ENCODE measurements at places on chromosomes 4 and X.

GRCh38 chr4:97003715-97004114, 1139.6 kb downstream of the STPG2 start:
- DNase-seq, result no peak

DNA sequence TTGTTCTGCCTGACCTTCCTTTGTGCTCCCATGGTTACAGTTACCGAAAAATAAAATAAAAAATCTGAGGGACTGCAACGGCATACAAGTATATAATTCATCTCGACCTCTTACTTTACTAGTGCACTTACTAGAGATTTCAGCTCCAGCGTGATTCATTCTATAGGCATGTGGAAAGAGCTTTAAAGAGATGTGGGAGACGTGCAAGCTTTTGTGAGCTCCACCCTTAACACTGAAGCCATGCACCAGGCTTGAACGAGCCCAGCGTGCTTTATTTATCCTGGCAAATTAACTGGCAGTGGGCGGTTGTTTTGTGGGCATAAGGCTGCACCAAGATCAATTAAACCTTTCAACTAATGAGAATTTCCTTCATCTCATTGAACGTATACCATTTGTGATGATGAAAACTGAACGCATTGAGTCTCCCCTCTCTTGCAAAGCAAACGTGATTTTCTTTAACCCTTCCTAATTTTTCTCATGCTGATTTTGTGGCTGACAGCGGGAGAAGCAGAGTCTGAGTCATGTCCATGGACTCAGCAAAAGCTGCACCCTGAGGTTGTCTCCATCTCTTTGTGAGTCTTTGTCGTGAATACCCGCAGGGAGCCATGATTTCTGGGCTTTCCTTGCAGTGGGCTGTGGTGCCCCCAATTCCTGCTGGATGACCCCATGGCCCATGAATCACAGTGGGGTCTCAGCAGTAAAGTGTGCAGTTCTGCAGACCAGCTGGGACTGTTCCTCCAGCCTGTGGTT, 60.1 kb downstream of the MXRA5 start:
- DNase-seq, result no peak

- no peak for DNase-seq
These were observed 38.0 kb downstream of the NUP62CL start for GRCh38 chrX:107168257-107168656.

- no peak for DNase-seq
These were observed 20.4 kb upstream of the SH3KBP1 start for GRCh38 chrX:19907794-19908193.

- peak; percentile 16 for DNase-seq
These were observed 12.2 kb upstream of the MTMR1 start for GRCh38 chrX:150680974-150681373.

- no peak for DNase-seq
These were observed 16.2 kb upstream of the DAPP1 start for GRCh38 chr4:99800332-99801004.

DNA sequence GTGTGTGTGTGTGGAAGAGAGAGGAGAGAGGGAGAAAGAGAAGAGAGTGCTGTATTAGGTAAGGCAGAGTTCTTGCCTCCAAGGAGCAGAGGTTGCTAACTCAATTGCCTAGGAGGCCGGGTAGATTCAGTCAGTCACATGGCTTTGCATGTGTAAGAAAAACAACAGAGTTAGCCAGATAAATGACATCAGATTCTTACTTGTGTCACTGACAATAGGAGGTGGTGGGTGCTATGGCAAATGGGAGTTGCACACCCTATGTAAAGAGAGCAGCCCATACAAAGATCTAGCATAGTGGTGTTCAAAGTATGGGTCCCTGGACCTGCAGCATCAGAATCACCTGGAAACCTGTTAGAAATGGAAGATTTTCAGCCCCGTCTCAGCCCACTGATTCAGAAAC, 14.4 kb upstream of the PGRMC2 start:
- no peak for DNase-seq

DNA sequence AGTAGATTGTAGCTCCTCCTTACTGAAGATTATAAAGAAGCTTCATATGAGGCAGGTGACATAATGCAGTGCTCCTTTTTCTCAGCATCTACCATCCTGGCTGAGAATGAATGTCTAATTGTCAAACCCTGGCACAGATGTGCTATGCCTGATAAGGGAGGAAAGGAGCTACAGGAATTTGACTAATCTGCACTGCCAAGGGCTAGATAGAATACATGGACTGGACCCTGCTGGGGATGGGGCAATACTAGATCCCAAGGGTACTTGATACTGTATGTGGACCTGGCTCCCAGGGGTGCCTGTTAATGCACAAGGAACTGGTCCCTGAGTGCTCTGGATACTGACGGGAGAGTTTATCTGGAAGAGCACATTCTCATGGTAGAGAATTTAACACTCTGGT, 362.2 kb upstream of the EMCN start:
- no peak for DNase-seq

DNA sequence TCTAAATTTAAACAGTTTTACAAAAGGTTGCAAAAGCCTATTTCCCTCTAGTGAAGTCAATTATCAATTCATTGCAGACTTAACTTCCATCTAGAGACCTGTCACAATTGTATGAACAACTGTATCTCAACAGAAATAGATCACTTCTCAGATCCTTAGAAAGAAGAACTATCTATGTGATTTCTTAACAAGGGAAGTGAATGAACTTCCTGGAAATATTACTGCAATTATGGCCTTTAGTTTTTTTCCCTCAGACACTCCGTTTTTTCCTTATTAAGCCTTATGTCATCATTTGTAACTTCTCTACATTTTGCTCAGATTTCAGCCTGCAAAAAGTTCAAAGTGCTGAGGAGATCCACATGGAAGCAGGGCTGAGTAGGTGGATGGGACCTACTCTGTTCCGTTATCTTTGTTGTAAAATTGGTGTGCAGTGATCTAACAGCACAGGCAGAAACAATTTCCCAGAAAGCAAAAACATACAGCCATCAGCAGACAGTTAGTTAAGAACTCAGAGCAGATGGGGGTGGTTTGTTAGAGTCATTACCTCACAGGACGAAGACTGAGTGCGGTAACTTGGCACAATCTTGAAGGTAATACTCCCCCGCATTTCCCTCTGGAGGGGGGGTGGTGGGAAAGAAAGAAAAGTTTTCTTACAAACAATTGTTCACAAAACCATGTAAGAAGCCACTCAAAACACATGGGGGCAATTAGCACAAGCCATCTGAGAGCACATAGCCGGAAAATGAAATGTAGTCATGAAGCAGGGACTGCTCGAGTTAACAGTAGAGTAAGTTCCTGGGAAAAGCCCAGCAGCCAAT, 112.3 kb downstream of the NYX start:
- no peak for DNase-seq

- DNase-seq, result no peak
These were observed 786.2 kb downstream of the RAB28 start for GRCh38 chr4:12697970-12698369.

DNA sequence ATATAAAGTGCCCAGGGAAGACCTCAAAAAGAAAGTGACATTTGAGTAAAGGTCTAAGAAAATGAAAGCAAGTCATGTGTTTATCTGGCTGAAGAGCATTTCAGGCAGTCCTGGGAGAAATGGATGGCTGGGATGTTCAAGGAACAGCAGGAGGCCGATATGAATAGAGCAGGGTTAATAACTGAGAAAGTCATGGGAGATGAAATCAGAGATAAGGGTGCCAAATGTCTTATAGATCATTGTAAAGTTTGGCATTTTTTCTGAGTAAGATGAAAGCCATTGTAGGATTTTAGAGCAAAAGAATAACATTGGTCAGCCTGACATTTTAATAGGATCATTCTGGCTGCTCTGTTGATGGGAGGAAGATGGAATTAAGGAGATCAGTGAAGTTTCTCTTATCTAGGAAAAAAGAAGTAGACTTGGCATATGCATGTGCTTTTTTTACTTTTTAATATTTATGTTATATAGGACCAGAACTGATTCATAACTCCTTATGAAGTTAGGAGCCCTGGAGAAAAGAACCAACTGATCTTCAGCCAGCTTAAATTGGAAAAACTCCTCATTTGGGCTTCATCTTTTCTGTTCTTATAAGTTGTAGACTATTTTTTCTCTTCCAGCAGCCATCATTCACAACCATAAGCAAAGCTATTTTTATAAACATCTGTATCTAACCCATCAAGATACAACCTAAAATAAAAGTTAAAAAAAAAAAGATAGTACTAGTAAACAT, 18.6 kb downstream of the AIMP1 start:
- DNase-seq, result no peak

- DNase-seq, result no peak
These were observed 1.9 kb upstream of the TCEAL1 start for GRCh38 chrX:103626855-103627254.
